ENCODE measurements at places on chromosomes 7 and 10. TPM values are rescaled to one million over a fixed set of nuclear protein-coding genes. Genes with fewer than 3 reads are reported as not detected.

Gene HOXA5
- 13.0 TPM for total RNA-seq

- DNase-seq = no peak
- no peaks in the 10 kb centered on the region for H3K27me3 ChIP-seq
Observed at GRCh38 chr7:80910228-80910627, 8.6 kb downstream of the SEMA3C start.

- no peaks in the 10 kb centered on the region for H3K27me3 ChIP-seq
- no peak overlapping the region for H3K27ac ChIP-seq
- no peaks in the 10 kb centered on the region for H3K36me3 ChIP-seq
- H3K4me1 ChIP-seq = no peaks in the 10 kb centered on the region
Observed at GRCh38 chr10:131848741-131849590, 51.8 kb upstream of the PPP2R2D start.

DNA sequence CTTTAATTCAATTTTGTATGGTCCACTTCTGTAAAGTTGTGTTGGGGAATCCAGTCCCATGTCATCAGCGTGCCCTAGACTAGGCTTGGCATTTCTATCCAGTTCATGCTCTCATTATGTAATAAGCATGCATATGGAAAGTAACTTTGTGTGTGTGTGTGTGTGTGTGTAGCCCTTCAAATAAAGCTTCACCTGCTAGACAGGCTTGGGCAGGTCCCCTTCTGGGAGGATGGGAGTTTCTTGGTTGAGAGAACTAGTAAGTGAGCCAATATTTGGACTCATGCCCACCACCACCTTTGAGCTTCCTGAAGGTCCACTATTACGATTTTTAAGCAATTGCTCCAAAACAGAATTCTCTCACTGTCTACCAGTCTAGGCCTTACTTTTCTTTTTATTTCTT is 6.9 kb downstream of the BZW2 start:
- no peak overlapping the region for H3K27ac ChIP-seq
- no peaks in the 10 kb centered on the region for H3K27me3 ChIP-seq
- H3K36me3 ChIP-seq = no peaks in the 10 kb centered on the region
- H3K4me1 ChIP-seq = no peaks in the 10 kb centered on the region
- no peak overlapping the region for H3K4me3 ChIP-seq

Gene DKK1
- not detected for total RNA-seq

Gene LRRC18
- not detected for total RNA-seq

Gene HSPA12A
- not detected for total RNA-seq

GRCh38 chr7:41637049-41637448 is 65.8 kb downstream of the INHBA start:
- no peak for DNase-seq
- no peaks in the 10 kb centered on the region for H3K27me3 ChIP-seq
- no peaks in the 10 kb centered on the region for H3K4me1 ChIP-seq
- H3K27ac ChIP-seq = no peak overlapping the region
- H3K36me3 ChIP-seq = no peaks in the 10 kb centered on the region

DNA sequence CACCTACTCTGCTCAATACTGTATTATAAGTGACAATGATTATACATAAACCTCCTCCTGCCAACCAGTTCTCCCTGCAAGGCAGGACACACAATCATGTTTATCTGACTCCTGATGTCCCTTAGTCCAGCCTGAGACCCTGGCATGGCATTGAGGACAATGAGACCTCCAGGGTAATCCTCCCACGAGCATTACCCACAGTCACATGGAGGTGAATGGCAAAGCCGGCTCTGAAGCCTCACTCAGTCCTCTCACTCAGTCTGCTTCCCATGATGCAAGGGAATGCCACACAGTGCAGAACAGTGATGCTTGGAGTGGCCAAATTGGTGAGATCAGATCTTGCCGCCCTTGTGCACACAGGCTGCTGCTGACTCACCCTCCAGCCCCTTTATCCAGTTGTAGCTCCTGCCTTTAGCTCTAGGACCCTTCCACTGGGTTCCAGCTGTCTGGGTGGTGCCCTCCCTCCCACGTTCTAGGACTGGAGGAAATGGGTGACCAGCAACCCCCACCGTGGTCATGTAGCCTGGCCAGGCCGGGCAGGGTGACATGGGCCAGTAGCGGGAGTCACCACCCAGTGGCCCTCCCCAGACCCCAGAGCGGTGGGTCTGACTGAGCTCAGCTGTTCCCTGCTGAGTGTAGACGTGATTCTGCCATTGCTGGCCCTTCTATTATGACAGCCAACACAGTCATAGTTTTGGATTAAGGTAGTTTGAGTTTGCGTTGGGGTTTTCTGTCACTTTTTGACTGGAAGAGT is 5.5 kb upstream of the ADCY1 start:
- no peak overlapping the region for H3K27ac ChIP-seq
- no peaks in the 10 kb centered on the region for H3K36me3 ChIP-seq
- no peak overlapping the region for H3K4me3 ChIP-seq
- H3K27me3 ChIP-seq = no peaks in the 10 kb centered on the region

DNA sequence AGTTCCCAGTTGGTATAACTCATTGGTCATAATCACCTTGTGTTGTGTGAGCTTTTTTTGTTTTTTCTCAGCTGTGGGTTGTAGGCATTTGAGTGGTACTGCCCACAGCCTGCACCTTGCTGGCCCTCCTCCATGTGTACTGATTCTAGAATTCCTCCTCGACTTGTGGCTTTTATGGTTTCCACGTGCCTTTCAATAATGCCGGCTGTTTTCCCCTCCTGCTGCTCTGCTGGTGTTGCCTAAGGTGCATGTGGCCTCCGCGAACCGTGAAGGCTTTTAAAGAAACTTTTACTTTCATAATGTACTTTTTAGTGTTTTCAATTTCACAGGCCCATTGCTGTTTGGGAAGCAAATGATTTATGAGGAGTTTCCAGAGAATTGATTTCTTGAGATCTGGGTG is 518.0 kb downstream of the REEP3 start:
- H3K36me3 ChIP-seq = no peaks in the 10 kb centered on the region
- no peak for DNase-seq
- no peaks in the 10 kb centered on the region for H3K27me3 ChIP-seq

DNA sequence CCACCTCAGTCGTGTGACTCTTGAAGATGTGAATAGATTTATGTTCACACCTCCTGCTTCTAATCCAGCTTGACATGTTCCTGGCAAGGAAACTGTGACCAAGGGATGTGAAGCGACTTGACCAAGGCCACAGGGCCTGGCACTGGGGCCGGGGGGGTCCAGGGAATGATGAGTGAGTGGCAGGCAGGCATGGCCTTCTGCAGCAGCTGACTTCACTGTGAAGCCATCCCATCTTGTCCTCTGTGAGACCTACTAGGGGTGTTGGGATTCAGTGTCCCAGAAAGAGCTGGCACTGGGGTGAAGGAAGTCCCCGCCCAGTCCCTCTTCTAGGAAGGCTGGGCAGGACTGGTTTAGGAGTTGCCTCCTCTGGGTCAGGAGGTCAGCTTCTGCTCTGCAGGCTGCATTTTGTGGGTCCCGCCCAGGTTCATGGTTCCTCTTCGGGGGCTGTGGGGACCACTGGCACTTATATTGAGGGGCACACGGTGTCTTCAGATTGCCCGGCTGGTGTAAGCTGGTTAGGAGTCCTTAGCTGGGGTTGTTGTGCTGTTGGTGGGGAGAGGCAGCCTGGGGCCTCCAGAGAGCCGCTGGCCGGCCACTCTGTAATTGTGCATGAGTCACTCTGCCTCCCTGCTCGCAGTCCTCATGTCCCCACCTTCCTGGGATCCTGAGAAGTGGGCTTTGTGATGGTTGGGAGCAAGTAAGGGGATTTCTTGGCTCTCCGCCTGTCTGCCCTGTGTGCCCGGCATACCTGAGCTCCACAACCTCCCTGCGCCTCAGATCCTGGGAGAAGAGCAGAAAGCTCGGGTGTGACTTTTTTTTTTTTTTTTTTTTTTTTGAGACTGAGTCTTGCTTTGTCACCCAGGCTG is 11.0 kb downstream of the ZMIZ1 start:
- H3K27ac ChIP-seq = no peak overlapping the region
- no peak for DNase-seq
- H3K4me1 ChIP-seq = peaks cover 84% of the 10 kb centered on the region
- no peaks in the 10 kb centered on the region for H3K36me3 ChIP-seq
- H3K4me3 ChIP-seq = no peak overlapping the region

Gene NEUROD6
- not detected for total RNA-seq

Gene SMKR1
- 9.7 TPM for total RNA-seq

DNA sequence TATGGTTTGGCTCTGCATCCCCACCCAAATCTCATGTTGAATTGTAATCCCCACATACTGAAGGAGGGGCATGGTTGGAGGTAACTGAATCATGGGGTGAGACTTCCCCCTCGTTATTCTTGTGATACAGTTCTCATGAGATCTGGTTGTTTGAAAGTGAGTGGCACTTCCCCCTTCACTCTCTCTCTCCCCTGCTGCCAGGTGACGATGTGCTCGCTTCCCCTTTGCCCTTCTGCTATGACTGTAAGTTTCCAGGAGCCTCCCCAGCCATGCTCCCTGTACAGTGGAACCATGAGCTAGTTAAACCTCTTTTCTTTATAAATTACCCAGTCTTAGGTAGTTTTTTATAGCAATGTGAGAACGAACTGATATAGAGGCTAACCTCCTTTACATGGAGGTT is 16.6 kb downstream of the PLPP4 start:
- no peaks in the 10 kb centered on the region for H3K36me3 ChIP-seq
- no peak for DNase-seq
- no peak overlapping the region for H3K27ac ChIP-seq
- no peaks in the 10 kb centered on the region for H3K4me1 ChIP-seq
- peaks cover 2% of the 10 kb centered on the region for H3K27me3 ChIP-seq

GRCh38 chr10:68235111-68235510 is 3.2 kb upstream of the ATOH7 start:
- H3K4me3 ChIP-seq = no peak overlapping the region
- DNase-seq = no peak
- peaks cover 10% of the 10 kb centered on the region for H3K4me1 ChIP-seq
- H3K36me3 ChIP-seq = no peaks in the 10 kb centered on the region
- H3K27ac ChIP-seq = no peak overlapping the region

Gene CPN1
- total RNA-seq = not detected

Gene ZNF735
- not detected for total RNA-seq

Gene SLC18A3
- total RNA-seq = not detected

DNA sequence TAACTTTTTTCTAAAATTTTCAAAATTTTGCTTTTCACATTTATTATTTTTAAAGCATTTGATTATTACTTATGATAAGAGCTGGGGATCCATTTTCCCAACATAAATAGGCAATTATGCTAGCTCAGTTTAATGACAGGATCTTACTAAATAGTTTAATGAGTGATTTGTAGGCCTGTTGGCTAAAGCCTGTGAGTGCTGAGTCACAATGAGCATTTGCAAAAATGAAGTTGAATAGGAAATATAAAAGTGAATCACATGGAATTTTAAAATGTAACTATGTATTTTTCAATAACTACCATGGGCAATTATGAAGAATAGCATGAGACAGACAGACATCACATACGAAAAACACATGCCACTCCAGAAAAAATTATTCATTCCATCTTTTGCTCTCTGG is 45.1 kb upstream of the ZPBP start:
- H3K4me3 ChIP-seq = no peak overlapping the region
- H3K36me3 ChIP-seq = no peaks in the 10 kb centered on the region
- H3K4me1 ChIP-seq = no peaks in the 10 kb centered on the region

Gene LARP4B
- total RNA-seq = 90.2 TPM

Gene COL28A1
- 0.84 TPM for total RNA-seq

GRCh38 chr7:91114232-91114631 is 150.0 kb upstream of the FZD1 start:
- no peak overlapping the region for H3K27ac ChIP-seq
- H3K36me3 ChIP-seq = no peaks in the 10 kb centered on the region
- no peaks in the 10 kb centered on the region for H3K4me1 ChIP-seq

Gene CXCL12
- total RNA-seq = not detected

Gene SPDYE9
- not detected for total RNA-seq

DNA sequence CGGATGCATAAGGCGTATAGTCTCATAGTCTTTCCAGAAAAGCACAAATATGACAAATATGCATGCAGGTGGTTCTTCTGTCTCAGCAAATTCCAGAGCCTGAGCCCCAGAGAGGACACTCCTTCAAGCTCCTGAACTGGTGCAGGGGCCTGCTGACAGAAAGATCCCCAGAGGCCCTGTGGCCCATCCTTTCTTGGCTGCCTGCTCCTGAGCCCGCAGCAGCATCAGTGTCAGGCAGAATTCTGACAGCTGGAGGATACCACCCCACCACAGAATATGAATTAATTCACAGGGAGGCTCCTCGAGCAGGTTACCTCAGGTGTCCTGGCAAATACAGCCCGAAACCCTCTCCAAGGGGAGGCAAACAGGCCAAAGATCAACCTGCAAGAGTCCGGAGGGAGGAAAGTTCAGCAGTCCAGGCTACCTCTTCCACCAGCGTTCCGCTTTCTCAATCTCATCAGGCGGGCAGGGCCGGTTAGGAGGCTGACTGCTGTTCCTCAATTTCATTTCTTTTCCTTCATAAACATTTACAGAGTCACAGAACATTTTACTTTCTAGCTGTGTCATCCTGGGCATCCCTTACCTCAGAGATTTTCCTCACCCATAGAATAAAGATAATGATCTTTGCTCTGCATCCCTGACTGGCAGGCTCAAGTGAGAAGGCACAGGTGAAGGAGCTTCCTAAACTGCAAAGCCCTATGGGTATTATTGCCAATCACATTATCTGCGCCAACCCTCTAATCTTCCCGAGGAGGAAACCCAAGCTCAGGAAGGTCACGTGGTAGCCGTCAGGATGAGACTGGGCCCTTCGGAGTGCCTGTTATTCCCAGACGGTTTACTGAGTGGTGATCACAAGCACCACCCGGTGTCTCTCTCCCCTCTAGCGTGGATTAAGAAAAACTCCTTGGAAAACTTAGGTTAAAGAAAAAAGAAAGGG is 1.4 kb downstream of the DNAJB12 start:
- H3K4me1 ChIP-seq = peaks cover 21% of the 10 kb centered on the region
- H3K27ac ChIP-seq = peak overlapping the region; percentile 90
- H3K36me3 ChIP-seq = peaks cover 18% of the 10 kb centered on the region
- no peaks in the 10 kb centered on the region for H3K27me3 ChIP-seq

Gene GPR85
- not detected for total RNA-seq

GRCh38 chr7:153399554-153399940 is 640.0 kb downstream of the ACTR3B start:
- no peak overlapping the region for H3K27ac ChIP-seq
- H3K4me1 ChIP-seq = no peaks in the 10 kb centered on the region
- no peaks in the 10 kb centered on the region for H3K36me3 ChIP-seq
- DNase-seq = no peak
- H3K27me3 ChIP-seq = no peaks in the 10 kb centered on the region
- no peak overlapping the region for H3K4me3 ChIP-seq

GRCh38 chr7:22332461-22332870 is 24.5 kb downstream of the RAPGEF5 start:
- H3K27ac ChIP-seq = no peak overlapping the region
- H3K36me3 ChIP-seq = no peaks in the 10 kb centered on the region

DNA sequence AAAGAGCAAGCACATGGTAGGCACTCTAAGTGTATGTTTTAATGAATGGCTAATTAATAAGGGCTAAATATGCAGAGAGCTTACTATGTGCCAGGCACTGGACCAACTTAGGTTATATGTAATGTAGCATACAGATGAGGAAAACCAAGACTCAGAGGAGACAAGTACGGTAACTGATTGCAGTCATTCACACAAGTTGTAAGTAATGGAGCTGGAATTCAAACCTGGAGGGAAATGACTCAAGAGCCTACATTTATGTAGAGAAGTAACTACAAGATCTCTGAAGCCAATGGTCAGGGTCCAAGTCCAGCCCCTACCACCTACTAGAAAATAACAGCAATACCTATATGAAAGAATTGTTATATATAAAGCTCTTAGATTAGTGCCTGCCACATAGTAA is 97.3 kb upstream of the KCNIP2 start:
- no peak for DNase-seq
- H3K4me1 ChIP-seq = no peaks in the 10 kb centered on the region
- H3K36me3 ChIP-seq = peaks cover 14% of the 10 kb centered on the region
- no peak overlapping the region for H3K27ac ChIP-seq

- H3K4me1 ChIP-seq = no peaks in the 10 kb centered on the region
- peaks cover 2% of the 10 kb centered on the region for H3K27me3 ChIP-seq
- H3K4me3 ChIP-seq = no peak overlapping the region
- DNase-seq = peak; percentile 68
Observed at GRCh38 chr10:9331583-9332008, 1277.1 kb downstream of the GATA3 start.

Gene MAT1A
- not detected for total RNA-seq

Gene DPYSL4
- total RNA-seq = 1.0 TPM

Gene GPR26
- total RNA-seq = not detected

Measured in natural killer cell (primary cell).